ENCODE measurements at places on chromosomes 12 and 14. TPM values are rescaled to one million over a fixed set of nuclear protein-coding genes. Genes with fewer than 3 reads are reported as not detected.

The INHBC gene
- not detected for total RNA-seq

The TSPAN19 gene
- not detected for total RNA-seq

The GUCY2C gene
- not detected for total RNA-seq

The DENR gene
- total RNA-seq: 23.1 TPM

The NPAS3 gene
- total RNA-seq: 2.8 TPM

The CLECL1 gene
- not detected for total RNA-seq

The HHIPL1 gene
- 1.6 TPM for total RNA-seq

The CD4 gene
- 5.7 TPM for total RNA-seq

The TDRD9 gene
- 6.7 TPM for total RNA-seq

The KRT7 gene
- total RNA-seq: 1.8 TPM

The GYS2 gene
- 0.37 TPM for total RNA-seq

The KRT79 gene
- not detected for total RNA-seq

The ASB2 gene
- 232 TPM for total RNA-seq

The SALL2 gene
- 4.3 TPM for total RNA-seq

The GPR132 gene
- total RNA-seq: 0.56 TPM

The SCNN1A gene
- total RNA-seq: 0.17 TPM

The CYP27B1 gene
- total RNA-seq: 0.95 TPM

DNA sequence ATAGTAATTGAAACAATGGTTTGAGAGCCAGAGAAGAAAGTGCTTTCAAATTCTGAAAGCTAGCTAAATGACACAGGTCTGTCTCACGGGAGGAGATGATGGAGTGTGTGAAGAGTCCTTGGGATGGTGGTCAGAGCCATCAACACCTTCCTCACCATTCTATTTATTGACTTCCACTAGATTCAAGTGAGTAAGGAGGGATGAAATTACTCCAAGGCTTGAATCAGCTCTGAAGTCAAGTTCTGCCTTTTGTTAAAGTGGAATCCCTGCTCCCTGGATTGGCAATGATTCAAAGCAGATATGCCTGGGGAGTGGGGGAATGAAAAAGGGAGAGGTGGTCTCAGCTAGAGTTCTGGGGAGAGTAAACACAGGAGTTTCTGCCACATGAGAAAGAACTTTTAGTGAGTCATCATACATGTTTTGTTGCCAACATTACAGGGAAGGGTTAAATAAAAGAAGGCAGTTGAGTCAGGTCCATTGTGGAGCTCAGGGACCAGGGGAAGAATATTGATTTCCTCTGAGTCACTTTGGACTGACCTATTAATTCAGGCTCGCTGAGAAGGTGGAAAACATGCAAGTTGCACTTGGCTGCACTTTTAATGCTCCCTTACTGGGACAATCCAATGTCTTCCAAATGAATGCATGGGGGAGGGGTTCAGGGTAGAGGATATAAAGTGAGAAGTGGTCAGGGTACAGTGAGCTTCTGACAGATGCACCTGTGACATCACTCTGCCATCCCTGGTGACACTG, 142.7 kb downstream of the TBX5 start:
- DNase-seq: no peak

GRCh38 chr12:9731393-9731792, 1.5 kb downstream of the CLECL1 start:
- no peak for DNase-seq

DNA sequence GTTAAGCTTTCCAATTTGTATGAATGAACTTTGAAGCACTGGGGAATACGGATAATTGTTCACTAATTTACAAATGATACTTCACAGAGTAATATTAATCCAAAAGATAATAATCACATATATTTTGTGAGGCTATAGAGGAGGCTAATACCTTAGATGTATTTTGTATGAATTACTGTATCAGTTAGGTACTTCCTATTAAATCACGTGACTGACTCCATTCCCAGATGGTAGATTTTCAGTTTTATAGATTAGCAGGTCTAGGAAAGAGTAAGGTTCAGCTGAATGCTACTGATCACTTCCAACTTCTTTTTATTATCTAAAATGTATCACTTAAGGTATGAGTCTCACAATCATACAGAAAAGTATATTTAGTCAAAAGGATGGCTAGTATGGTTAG, 133.6 kb downstream of the PDE3A start:
- DNase-seq: no peak

DNA sequence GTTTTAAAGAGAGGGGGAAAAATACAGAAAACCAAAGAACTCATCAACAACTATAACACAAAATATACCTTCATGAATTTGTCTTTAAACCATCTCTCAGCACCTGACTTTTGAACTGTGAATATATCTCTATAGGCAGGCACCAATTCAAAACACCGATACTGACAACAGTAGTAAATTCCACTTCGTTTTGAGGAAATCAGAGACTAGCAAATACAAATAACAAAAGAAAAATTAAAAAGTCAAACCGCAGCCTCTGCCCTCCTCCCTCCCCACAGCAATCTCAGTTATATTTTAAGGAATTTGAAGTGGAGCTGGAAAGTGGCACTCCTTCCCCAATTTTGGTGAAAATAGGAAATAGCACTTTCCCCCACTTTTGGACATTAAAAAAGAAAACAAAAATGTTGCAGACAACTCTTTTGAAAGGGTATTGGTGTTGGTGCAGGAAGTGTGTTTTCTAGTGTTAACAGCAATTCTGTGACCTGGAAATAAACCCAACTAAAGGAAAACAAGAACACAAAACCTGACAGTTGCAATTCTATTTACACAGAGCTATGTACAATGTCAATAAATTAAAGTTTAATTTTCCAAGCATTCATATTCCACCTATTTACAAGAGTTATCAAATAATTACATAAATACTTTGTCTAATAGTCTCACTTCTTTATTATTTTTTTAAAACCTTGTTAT, 13.5 kb downstream of the TBX3 start:
- DNase-seq: no peak

DNA sequence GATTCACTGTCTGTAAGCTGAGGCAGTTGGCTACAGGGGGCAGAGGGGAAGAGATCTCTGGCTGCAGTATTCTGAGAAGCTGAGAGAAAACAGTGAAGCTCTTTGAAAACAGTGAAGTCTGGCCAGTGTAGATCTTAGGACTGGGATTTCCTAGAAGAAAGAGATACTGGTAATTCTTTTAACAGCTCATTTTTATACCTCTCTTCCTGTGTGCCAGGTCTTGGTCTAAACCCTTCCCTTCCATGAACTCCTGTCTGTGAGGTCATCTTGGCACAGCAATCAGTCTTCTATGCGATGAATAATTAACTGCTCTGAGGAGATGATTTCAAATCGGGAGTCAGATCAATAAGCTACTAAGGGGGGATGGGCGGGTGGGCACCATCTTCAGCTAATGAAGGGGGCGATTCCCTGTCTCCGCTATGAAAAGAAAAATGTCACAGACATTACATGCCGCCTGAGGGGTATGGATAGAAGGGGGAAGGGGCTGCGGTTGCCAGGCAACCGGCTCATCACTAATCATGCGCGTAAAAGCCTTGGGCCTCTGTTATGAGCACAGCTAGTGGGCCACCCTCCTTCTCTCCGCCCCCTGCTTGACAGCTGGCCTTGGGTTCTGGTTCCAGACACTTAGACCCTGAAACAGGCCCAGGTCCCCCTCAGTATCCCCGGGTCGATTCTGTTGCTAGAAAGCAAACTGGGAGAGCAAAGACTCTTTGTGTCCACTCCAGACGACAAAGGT, 75.3 kb upstream of the CEP83 start:
- DNase-seq: no peak

DNA sequence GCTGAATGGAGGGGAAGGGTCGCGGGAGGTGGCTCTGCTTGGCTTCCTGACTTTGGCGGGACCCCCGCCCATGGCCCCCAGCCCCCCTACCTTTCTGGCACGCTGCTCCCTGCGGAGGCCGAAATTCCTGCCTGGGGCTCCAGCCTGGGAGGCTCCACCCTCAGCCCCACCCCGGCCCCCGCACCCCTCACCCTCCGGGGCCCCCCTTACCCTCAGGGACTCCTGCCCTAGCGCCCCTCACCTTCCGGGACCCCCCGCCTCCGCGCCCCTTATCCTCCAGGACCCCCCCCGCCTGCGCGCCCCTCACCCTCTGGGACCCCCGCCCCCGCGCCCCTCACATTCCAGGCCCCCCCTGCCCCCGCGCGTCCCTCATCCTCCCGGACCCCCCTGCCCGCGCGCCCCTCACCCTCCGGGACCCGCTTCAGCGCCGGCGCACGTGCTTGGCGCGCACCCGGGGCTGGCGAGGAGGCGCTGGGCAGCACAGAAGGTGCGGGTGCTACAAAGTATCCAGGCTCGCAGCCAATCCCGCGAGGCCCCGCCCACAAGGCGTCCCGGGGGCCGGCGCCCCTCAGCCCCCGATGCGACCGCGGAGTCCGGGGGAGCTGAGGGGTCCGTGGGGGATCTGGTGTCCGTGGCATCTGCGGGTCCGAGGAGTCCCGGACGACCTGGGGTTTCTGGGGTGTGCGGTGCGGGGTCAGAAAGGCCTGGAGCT, at the start of gene ANHX:
Gene ANHX (minus strand): TSS at position 477 of the 712 bp plus-strand sequence. CDS start 1,521 bp downstream, outside the sequence.
- no peak for DNase-seq

DNA sequence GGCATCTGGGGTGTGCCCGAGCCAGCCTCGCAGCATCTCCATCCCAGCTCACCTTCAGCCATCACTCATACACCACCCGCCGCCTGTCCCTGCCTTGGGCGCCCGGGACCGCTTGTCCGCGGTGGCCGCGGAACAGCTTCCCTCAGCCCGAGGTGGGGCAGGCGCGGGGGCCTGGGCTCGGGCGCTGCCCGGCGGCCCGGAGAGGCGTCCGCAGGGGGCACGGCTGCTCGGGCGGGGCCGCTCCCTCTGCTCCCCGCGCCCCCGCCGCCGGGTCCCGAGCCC, 430 bp downstream of the SLC41A2 start:
- peak; percentile 12 for DNase-seq

DNA sequence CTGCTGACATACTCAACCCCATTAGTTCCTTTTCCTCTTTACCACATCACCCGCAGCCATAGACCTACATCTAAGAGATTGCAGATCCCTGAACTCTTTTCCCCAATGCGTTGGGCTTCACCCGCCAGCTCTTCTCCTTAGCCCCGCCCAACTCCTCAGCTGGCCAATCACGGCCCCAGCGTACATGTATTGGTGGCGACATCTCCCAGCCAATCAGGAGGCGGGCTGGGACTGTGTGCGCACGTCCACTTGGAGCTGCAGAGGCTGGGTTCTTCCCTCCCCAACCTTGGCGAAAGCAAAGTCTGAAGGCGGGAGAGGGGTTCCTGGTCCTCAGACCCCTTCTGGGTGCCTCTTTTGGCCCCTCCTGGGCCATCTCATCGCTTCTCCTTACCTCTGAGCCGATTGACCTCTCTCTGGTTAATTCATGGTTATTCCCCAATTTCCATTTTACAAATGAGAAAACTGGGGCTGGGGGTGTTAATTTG, 11.0 kb downstream of the PDE1B start:
- peak; percentile 93 for DNase-seq

DNA sequence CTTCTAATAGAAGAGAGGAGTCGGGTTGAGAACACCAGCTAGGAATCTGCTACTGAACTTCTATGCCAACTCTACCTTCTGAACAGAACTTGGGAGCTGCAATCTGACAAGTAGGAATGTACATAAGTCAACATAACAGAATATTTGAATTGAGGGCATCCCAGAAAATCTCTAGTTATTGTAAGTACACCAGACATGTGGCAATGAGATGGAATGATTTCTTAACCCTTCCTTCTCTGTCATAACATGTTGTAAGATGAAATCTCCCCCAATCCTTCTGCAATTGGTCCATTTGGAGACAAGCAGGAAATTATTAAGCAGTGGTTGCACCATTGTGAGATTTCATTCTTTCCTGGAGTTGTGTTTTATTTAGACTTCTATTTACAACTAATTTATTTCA, 68.7 kb upstream of the TMPO start:
- DNase-seq: no peak

- DNase-seq: no peak
Measured at GRCh38 chr12:26564391-26564790, 268.6 kb downstream of the ITPR2 start.

DNA sequence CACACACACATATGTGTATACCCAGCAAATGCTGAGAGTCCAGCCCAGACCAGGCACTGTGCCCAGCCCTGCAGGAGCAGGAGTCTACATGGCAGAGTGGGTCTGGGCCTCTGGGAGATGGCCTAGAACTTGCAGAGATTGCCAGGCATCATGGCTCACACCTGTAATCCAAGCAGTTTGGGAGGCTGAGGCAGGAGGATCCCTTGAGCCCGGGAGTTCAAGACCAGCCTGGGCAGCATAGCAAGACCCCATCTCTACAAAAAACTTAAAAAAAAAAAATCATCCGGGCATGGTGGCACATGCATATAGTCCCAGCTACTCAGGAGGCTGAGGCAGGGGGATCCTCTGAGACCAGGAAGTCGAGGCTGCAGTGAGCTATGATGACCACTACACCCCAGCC, 20.8 kb upstream of the MLXIP start:
- no peak for DNase-seq

- no peak for DNase-seq
Measured at GRCh38 chr12:126708492-126708896, 1558.5 kb upstream of the TMEM132C start.

DNA sequence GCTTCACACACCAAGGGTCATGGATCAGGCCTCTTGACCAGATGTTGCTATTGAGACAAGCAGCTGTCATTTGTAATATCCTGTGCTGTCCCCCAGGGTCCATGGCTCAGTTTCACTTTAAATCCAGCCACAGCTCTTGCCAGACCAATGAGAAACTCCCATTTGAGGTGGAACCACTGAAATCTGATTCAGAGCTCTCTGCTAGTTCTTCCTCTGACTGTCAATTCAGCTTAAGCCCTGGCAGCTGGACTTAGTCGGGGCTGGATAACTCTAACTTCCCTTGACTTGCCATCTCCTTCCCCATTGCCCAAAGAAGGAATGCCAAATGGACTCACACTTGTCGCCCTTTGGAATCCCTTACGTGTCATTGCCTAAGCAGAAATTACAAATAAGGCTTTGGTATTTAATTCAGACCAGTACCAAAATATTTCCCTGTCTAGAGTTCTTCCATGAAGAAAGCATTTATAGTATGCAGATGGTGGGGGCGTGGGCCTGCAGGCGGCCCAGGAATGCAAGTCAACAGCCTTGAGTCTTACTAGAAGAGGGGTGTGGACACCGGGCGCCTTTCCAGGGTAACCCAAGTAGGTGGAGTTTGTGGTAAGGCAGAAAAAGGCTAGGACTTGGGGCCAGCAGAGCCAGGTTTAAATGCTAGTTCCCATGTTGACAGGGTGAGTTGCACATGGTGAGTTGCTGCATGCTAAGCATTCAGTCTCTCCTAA, 96.9 kb upstream of the TMPO start:
- DNase-seq: peak; percentile 75

GRCh38 chr14:96722736-96723135, 74.4 kb upstream of the VRK1 start:
- no peak for DNase-seq

DNA sequence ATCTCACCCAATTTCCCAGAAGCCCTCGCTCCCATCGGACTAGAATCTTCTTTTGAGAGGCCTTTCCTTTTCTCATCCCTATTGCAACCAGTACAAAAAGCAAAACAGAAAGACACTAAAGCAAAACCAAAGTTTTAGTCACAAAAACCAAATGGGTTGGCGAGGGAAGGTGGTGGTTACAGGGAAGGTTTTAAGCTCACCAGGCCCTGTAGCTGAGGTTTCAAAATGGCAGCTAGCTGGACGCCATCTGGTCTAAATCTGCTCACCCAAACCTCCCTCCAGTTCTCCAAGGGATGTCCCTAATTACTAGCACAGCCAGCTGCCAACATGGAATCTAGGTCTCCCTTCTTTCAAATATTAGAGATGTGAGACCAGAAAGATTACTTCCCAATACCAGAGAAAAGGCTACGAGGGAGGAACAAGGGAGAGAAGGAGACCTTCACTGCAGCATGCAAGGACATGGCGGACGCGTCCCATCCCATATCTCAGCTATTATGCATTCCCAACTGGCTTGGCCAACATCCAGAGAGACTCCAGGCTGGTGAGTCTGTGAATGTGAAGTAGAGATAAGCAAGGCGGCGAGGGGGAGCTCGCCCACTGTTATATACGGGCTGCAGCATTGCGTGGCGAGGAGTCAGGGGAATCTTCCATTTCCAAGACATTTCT, 70.8 kb downstream of the DPF3 start:
- DNase-seq: peak; percentile 41

Measured in heart right ventricle (tissue), 16 donors.